Activated naive CD4-positive, alpha-beta T cell treated with anti-CD3 and anti-CD28 coated beads, Interleukin-2, amount 10 ng/mL, durations not matched to agents 7 days and 5 days (primary cell): ENCODE measurements at places on chromosomes 5 and 9.

GRCh38 chr9:117682955-117683710 lies 21.1 kb upstream of the TLR4 start:
- DNase-seq = no peak

- no peak for DNase-seq
Observed at GRCh38 chr9:32395510-32396216, 11.2 kb downstream of the ACO1 start.

GRCh38 chr5:84568171-84568570 lies 183.5 kb upstream of the EDIL3 start:
- no peak for DNase-seq

DNA sequence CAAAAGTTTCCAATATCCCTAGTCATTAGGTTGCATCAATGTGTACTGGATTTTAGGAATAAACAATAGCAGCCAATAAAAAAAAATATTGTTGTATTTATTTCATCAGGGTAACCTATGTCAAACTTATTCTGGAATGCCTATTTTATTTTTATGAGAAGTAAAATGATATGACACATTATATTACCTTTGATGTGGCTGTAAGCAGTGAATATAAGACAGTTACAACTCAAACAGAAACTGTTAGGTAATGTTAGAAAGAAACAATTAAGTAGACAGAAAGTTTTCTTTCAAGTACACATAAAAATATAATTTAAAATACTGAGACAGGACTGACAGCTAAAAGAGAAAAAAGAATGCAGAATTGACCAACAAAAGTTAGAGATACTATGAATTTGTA lies 65.5 kb downstream of the GNG10 start:
- no peak for DNase-seq

DNA sequence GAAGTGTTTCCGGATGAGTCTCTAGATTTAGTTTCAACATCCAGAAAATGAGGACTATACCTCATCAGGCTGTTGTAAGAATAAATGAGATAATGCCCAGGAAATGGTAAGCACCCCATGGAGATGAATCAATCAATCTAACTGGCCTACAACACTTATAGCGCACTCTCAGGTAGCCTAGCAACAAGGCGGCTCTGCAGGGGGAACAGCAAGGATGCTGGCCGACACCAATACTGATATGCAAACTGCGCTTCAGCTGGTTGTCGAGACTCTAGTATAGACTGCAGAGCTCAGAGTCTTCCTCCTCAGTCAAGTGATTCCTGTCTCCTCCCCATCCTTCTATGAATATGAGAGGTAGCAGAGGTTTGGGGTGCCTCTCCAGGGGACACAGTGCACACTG lies 218.8 kb upstream of the WWC1 start:
- DNase-seq = no peak

DNA sequence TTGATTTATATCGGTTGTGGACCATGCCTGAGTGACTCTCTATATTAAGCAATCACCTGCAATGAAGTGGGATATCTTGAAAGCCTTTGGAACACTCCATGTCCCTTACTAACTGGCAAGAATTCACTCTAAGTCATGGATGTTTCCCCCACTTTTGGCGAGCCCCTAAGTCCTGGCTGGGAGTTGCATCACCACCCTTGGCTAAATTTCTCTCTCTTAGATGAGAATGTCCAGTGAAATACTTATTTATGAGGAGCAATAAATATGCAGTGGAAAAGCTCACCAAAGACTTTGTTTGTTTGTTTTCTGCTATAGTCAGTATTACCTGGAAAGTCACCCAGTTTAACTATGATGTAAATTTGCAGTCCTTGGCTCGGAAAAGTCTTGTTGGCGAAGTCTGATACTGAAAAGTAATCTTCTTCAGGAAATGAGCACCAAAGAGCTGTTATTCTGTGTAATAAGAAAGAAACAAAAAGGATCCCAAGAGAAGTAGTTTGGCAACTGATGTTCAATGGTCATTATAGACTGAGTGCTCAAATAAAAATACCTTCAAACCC lies 333.8 kb downstream of the DMRT2 start:
- DNase-seq = no peak

- DNase-seq = no peak
Observed at GRCh38 chr5:78077369-78078068, 217.0 kb downstream of the AP3B1 start.
